ENCODE measurements at places on chromosomes 7 and 10.

DNA sequence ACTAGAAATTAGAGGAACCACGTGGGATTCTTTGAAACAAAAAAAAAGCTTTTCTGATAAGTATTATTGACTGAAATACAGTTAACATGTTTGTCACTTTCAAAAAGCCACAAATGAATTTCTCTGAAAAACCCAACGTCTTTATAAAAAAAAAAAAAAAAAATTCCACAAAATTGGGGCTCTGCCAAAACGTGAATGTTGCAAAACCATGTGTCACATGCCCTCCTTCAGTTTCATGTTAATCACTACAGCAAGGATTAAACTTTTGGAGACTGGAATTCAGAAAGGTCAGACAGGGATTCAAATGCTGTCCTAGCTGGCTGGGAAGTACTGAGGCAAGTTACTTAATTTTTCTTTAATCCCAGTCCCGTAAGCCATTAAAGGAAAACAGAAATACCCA lies 278.0 kb upstream of the KLF14 start:
- no peak for DNase-seq

DNA sequence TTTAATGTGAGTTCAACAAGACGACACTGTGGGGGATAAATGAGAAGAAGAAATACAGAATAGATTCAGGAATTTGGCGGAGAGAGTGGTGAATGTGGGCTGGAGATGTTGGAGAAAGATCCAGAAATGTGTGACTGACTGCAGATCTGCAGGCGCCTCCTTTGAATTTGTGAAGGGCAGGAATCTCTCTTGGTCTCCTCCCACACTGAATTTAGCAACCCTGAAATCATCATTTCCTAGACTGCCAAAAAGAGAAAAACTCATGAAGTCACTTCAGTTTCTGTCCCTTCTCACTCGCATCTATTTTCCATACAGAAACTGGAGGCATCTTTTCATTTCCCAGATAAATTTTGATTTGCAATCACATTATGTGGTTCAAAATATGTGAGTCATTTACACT lies 128.7 kb downstream of the GNAI1 start:
- no peak for DNase-seq

- DNase-seq = no peak
Measured at GRCh38 chr7:55052741-55053427, 34.1 kb downstream of the EGFR start.

DNA sequence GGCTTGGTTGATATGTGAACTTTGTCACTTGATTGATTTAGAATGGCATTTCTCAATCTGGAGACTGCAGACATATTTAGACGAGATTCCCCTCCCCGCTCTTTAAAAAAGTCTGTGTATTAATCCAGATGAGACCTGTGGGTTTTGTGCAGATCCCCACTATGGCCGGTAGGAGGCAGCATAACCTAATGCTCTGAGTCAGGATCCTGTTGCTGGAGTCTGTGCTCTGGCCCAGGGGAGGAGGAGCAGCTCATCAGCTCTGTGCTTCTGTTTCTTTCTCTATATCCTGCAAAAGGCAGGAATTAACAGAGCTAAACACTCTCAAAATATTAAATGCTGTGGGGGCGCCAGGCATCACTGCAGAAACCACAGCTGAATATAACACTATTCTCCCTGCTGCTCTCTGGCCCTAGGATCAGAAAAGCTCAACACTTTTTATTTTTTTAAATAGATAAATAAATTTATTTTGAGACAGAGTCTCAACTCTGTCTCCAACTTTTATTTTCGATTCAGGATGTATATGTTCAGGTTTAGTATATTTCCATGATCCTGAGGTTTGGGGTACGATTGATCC lies 23.9 kb upstream of the SEPHS1 start:
- peak; percentile 43 for DNase-seq

DNA sequence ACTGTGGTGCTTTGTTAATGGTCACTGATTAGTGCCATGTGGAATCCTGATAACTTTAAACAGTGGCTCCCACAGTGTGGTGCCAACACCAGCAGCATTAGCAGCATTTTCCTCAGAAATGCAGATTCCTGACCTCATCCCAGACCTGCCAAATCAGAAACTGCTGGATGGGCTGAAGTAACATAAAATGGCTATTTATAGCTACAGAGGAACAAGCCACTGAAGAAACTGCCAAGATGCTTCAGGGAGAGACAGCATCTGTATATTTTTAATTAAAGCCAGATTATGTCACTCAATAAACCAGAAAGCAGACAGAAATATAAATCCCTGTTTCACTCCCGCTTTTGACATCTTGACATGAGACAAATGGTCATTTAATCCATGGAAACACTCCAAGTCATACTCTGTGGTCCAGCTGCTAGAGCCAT lies 178.5 kb downstream of the AMPH start:
- no peak for DNase-seq

DNA sequence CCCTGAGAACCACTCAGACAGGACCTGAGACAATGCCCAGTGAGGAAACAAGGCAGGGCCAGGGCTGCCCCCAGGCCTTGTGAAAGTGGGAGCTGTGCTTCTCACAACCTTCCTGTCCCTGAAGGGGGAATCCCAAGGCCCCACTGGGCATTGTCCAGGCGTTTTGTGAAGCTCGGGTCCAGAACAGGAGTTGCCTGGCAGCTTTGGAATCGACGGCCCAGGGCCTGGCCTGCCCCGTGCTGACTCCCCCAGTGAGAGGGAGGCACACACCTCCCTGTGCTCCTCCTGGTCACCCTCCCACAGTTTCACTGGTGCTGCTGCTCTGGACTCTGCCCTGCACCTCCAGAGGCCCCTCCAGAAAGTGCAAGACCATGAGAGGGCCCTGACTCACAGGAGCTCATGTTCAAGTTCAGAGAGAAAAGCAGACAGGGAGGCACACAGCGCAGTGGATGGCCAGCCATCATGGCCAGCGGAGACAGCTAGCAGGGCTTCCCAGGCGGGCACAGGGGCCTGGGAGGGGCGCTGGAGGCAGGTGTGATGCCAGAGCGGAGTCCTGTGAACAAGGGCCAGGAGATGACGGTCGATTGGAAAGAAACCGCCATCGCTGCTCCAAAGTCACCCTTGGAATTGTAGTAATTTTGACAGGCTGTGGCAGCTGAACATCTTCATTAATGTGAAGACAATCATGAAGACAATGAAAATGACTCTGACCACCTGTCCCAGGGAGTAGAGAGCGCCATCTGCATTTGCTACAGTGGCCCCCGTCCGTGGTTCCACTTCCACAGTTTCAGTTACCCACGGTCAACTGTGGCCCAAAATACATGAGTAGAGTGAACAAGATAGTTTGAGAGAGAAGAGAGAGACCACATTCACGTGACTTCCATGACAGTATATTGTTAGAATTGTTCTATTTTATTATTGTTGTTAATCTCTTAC lies 103.7 kb downstream of the MKI67 start:
- DNase-seq = peak; percentile 6

GRCh38 chr10:34382626-34383025 lies 432.5 kb downstream of the PARD3 start:
- no peak for DNase-seq

DNA sequence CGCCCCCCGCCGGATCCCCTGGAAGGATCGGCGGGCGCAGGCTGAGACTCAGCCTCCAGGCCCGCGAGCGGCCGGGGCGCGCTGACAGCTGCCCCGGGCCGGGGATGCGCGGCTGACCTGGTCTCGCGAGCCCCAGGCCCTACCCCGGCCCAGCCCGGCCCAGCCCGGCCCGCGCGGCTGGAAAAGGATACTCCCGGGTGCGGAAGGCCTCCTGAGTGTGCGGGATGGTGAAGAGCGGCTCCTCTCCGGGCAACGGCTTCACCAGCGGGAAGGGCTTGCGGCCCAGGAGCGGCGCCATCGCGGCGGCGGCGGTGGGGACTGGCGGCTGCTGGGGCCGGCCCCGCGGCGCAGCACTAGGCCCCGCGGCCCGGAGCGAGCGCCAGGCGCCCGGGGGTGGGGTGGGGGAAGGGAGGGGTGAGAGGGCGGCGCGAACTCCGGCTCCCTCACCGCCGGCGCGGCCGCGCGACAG lies 423 bp downstream of the BAZ1B start:
- no peak for DNase-seq
